ENCODE measurements at places on chromosomes 1 and 21.

DNA sequence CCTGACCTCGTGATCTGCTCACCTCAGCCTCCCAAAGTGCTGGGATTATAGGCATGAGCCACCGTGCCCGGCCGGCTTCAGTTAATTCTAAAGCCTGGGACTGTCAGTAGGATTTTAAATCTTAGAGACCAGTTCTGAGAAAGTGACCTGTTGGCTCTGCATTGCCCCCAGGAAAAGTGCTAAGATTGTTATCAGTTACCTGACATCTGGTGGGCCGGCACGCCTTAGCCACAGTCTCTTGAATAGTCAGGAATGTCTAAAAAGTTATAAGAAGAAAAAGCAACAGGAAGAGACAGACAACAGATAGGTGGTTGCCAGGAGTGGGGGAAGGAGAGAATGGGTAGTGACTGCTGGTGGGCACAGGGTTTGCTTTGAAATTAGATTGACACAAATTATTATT is 35.1 kb downstream of the RABGAP1L start:
- no peak for DNase-seq

GRCh38 chr1:170853302-170853701 is 82.0 kb upstream of the MROH9 start:
- DNase-seq = no peak

DNA sequence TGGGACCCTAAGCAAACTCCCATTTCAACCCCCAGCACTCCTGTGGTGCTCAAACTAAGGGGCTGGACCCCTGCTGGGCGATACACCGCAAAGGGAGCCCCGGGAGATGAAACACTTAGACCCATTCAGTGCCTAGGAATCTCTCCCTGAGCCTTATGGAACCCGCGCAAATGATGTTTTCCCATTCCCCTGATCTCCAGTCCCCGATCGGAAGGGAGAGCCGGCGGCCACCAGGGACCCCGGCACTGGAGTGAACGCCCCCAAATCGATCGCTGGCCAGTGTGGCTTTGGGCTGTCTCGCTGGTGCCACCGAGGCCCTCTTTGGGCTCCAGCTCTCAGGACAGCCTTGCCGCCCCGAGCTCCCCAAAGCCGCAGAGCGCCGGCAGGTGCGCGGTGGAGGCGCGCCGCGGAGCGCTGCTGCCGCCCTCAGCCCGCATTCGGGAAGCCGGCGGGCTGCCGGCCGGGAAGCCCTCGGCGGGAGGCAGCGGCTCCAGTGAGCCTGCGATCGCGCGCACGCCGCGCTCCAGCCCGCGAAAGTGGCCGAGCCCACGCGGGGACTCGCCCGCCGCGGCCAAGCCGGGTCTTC is 1.1 kb downstream of the PLXNA2 start:
- DNase-seq = no peak

DNA sequence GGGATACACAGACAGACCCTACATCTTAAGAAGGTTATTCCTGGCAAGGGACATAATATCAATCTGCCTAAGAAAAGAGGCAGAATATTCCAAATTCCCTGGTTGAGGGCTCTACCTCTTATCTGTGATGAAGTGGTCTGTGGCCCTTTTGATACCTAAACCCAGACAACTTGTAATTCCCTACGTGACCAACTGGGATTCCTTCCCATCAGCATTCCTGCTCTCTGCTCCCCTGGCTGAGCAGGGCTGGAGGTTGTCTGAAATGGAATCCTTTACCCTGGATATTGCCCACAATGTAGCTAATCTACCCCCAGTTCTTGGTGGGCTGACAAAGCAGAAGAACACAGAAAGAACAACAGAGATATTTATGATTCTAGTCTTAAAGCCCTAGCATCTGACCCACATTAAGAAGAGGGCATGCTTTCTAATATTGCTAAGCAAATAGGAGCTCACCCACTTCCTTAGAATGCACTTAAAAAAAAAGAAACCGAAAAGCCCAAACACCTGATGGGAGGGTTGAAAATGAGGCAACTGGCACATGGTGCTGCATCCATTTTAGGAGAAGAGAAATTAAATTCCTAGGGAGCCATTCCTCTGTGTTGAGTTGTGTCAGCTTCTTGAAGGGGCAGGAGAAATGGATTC is 36.8 kb downstream of the GADD45A start:
- DNase-seq = no peak

DNA sequence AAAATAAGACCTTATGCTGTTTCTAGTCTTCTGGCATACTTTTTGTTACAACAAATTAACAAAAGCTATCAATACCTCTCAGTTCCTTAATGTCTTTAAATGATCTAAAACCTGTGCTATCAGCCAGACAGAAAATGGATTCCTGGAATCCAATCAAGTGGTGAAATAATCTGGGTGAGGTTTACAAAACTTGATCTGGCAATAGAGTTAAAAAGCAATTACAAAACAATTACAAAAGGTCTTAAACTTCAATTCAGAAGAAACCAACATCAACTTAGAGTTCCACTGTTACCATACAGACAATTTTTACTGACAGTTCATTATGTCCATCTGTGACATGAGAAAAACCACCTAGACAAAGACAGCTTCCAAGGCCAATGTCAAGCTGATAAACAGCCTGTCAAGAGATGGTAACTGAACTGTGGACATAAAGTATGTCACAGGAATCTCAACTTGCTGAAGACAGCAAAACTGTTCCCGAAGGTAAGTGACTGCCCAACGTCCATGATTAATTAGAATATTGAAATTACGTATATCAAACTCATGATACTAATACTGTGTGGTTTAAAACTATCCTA is 17.4 kb downstream of the ZZZ3 start:
- DNase-seq = no peak

GRCh38 chr1:226181996-226182714 is 4.4 kb downstream of the ACBD3 start:
- peak; percentile 33 for DNase-seq

- no peak for DNase-seq
These were observed 601.1 kb downstream of the USP25 start for GRCh38 chr21:16330908-16331268.

GRCh38 chr1:33272930-33273329 is 16.6 kb downstream of the ZNF362 start:
- no peak for DNase-seq

GRCh38 chr1:30801771-30802198 is 44.2 kb upstream of the LAPTM5 start:
- DNase-seq = peak; percentile 53

- no peak for DNase-seq
These were observed 52.3 kb downstream of the GRIK1 start for GRCh38 chr21:29887313-29888009.

DNA sequence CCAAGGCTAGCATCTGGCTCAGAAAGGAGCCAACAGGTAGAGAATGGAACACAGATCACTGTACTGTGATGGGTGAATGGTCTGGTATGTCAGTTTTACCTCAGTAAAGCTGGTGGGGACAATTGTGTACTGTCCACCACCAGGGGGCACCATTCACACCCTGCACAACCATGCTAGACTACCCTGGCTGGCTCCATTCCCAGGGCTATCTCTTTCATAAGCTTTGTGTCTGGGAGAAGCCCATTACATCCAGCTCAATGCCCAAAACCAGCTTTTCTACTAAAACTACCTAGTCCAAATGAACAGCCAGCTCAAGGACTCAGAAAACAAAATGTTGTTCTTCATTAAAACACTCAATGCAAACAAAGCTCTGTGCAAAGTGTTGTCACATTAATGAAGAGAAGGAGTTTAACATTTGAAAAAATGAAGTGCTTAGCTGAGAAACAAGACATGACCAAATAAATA is 62.0 kb upstream of the RASAL2 start:
- peak; percentile 93 for DNase-seq

- no peak for DNase-seq
These were observed 52.9 kb upstream of the DIPK1A start for GRCh38 chr1:93014168-93014567.

GRCh38 chr1:10738061-10739058 is 58.1 kb downstream of the CASZ1 start:
- DNase-seq = no peak

- no peak for DNase-seq
These were observed 61.9 kb upstream of the ZNF281 start for GRCh38 chr1:200471739-200472138.

DNA sequence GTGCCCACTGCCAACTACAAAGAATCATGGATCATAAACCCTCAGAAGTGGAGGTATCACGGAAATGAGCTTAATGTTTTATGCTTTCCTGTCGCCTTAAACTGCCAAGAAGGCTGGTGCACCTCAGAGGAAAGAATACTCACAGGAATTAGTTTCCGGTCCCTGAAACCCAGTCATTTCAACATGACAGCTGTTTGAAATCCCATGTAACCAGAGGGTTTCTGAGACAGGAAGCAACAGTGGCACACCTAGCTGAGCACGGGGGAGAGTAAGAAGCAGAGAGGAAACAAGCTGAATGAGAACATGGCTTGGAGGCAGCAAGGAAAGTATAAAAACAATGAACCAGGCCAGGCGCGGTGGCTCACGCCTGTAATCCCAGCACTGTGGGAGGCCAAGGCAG is 3.9 kb downstream of the JAK1 start:
- no peak for DNase-seq

- DNase-seq = no peak
These were observed 7.3 kb downstream of the ODF2L start for GRCh38 chr1:86388777-86389176.

DNA sequence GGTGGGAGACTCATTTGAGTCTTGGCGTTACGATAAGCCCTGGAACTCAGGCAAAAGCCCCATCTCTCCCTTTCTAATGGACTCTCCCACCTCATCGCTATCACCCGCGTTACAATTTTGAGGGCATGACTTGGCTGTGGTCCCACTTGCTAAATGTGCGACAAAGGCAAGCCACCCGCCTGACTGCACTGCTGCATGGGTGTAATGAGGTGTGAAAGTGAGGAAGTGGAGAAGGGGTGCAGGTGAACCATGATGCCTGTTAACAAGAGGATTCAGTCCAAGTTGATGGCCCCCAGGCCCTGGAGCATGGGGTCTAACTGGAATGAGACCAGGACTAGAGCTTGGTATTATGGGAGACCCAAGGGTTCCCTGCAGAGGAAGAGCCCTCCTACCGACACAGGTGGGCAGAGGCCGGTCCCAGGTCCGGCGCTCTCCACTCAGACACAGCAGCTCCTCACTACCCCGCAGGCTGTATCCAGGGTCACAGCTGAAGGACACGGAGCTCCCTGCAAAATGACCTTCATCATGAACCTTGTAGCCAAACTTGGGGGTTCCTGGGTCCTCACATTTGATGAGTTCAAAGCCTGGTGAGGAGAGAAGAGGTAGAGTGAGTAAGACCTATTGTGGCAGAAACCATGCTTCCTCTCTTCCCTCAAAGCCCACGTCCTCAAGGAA is 165.4 kb upstream of the HMGB4 start:
- no peak for DNase-seq

DNA sequence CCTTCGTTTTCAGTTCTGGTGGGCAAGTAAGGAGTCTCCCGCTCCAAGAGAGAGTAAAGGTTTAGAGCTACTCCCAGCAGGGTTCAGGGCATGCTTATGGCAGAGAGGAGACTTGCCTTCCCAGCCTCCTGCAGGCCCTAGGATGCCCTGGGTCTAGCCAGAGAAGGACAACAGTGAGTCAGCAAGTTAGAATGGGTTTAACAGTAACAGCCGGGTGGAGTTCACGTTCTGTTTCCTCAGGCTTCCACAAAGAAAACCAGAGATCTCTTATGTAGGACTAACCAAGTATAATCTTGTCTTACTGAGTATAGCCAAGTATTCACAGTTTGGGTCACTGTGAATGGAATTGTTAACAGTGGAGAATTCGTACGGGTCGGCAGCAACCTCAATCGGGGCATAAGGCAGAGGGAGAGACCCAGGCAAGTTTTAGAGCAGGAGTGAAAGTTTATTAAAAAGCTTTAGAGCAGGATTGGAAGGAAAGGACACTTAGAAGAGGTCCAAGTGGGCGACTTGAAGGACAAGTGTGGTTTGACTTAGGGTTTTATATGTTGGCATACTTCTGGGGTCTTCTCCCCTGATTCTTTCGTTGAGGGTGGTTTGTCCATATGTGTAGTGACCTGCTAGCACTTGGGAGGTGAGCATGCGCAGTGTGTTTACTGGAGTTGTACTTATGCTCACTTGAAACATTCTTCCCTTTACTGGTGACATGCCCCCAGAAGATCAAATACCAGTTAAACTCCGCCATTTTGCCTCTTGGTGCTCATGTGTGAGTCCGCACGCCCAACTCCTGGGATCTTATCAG is 4.5 kb downstream of the OVAAL start:
- peak; percentile 60 for DNase-seq

DNA sequence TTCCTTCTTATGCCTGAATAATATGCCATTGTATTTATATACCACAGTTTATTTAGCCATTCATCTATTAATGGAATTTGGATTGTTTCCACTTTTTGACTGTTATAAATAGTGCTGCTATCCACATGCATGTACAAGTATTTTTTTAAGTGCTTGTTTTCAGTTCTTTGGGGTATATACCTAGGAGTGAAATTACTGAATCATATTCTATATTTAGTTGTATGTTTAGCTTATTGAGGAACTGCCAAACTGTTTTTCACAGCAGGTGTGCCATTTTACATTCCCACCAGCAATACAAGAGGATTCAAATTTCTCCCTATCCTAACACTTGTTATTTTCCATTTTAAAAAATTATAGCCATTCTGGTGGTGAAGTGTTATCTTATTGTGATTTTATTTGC is 7.6 kb upstream of the HJV start:
- DNase-seq = no peak

DNA sequence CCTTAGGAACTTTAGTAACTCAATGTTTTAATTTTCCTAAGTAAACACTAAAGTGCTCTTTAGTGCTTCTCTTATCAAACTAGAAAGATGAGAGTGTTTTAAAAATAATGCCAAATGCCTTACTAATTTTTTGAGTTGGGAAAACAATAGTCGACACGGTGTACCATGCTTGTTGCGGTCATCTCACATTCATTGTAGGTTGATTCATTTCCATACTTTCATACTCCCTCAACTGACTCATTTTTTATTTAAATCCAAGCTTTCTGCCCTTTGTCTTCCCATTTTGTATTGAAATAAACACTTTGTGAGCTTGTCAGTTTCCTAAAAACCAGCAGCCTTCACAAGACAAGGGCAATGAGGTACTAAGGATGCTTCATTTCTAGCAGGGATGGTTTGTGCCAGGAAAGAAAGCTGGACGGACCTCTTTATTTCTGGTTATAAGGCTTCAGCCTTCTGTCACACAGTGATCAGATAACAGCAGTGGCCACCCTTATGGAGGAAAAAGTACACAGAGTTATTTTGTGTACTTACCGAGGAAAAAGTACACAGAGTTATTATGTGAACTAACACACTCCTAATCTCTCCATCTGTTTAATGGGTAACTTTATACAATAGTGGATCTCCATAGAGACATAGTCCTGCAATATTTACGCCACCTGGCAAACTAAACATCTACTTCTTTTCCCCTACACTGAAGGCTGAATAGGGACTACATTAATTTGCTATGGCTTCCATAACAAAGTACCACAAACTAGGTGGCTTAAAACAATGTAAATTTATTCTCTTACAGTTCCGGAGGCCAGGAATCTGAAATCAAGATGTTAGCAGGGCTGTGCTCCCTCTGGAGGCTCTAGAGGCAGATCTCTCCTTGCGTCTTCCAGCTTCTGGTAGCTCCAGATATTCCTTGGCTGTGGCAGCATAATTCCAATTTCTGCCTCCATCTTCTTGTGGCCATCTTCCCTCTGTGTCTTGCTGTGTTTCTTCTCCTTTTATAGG is 13.0 kb upstream of the CCDC190 start:
- peak; percentile 76 for DNase-seq

- no peak for DNase-seq
These were observed 110.3 kb downstream of the MRPL39 start for GRCh38 chr21:25496825-25497482.
